ENCODE measurements at places on chromosomes 11 and 22.

DNA sequence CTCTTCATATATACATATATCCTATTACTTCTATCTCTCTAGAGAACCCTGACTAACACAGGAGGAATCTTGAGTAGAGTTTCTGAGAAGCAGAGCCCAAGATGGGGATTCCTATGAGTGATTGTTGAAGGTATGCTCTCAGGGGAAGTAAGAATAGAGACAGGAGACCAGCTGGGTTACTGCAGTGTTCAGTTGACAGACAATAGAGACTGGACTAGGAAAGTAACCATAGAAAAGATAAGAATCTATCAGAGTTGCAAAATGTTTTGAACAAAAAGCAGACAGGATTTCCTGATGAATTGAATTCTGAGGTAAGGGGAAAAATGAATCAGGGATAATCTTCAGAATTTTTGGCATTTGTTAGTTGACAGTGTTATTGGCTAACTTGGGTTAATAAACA lies 54.4 kb downstream of the SLC17A6 start:
- DNase-seq = no peak

DNA sequence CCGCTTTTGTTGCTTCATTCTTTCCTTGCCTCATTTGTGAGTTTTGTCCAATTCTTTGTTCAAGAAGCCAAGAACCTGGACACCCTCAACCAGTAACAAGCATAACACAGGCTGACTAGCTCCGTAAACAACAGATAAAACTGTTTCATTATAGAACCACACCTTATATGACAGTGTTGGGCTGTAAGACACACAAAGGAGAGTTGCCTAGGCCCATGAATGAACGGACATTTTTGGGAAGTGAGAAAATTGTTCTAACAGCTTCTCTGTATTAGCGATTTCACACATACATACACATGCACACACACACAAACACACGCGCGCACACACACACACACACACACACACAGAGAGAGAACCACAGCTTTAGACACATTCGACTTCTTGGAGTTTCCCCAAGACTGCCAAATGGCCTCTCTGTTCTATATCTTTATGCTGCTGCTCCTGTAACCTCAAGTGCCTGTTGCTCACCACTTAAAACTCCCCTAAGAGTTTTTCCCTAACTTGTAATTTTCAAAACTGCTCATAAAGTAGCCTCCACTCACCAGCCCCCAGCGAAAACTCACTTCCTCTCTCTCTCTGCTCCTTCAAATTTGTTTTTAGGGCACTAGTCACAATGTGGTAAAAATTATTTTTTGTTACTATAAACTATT lies 35.9 kb downstream of the CTSC start:
- peak; percentile 29 for DNase-seq

GRCh38 chr11:61963282-61964057 lies 4.0 kb downstream of the FTH1 start:
- peak; percentile 75 for DNase-seq

DNA sequence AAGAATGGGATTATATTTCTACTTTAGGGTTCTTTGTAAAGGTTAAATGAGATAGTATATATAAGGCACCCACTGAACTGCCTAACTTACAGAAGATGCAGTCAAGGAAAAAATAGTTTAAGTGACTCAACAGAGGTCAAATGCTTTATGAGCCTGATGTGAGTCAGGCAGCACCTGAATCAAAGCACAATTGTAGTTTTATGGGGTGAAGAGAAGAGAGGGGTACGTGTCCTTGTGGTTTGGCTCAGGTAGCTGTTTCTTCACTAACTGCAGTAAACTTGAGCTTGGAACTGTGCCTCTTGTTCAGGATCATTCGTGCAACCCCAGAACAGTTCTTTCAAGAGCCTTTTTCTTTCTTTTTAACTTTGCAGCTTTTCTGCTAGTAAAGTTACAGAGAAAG lies 125.2 kb upstream of the SPON1 start:
- no peak for DNase-seq
